ENCODE measurements at places on chromosomes 2 and 18.

DNA sequence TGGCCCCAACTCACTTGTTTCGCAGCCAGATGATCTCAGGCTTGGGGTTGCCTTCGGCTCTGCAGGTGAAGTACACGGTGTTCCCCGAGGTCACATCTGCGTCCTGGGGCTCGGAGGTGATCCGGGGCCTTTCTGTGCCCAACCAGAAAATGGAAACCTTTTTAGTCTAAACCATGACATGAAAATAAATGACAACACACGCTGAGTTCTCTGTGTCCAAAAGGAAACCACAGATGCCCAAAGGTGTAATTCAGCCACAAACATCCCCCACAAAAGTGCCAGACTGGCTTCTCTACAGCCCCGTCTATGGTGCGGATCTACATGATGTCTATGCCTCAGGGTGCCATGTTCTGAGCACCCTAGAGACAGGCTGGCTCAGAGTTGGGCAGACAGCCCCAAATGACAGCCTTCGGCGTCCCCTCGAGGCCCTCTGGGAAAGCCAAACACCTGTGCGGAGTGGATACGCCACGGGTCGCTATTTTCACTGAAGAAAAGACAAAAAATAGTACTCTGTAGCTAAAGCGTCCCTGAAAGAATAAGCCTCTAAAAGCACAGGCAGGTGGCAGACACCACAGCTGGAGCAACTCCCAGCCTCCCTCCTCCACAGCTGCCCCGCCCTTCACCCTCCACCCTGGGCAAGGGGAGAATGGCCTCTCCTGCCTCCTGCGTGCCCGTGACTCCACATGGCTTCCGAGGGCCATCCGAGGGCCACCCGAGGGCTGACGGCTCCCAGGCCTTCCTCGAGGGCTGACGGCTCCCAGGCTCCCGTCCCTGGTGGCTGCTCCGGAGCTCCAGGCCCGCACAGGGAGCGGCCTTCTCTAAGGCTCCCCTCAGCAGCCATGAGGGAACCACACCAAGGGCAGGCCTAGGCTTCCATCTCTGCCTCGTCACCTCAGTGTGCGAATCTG is 67.1 kb downstream of the PXDN start:
- no peak for DNase-seq

GRCh38 chr2:161379740-161380139 is 36.4 kb upstream of the TBR1 start:
- no peak for DNase-seq

DNA sequence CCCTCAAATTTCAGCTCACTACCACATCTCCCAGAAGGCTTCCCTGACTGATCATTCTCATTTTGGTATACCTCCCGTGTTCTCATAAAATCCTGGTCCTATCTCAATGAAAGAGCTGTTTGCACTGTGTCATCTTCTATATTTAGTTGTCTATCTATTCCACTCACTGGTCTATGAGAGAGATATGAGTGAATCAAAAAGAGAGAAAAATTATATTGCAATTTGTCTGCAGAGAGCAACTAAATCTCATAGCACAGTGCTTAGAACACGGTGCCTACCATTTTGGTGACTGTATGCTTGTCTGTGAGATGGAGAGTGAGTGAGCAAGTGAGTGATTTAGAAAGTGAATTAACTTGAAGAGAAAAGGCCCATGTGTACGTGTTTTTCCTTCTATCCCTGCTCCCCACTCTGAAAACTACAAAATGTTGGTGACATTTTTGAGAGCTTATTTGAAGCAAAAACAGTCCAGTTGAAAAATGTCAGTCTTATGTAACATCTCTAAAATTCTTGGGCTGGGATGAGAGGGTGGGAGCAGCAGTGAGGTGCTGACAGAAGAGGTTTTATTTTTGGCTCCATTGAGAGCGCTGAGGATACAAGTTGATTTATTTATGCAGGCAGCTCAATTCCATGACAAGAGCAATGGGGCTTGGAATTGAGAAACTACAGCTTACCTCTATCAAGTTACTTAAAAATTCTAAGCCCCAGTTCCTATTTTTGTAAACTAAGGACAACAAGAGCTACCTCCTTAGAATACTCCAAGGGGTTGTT is 373.5 kb upstream of the CHST9 start:
- no peak for DNase-seq

DNA sequence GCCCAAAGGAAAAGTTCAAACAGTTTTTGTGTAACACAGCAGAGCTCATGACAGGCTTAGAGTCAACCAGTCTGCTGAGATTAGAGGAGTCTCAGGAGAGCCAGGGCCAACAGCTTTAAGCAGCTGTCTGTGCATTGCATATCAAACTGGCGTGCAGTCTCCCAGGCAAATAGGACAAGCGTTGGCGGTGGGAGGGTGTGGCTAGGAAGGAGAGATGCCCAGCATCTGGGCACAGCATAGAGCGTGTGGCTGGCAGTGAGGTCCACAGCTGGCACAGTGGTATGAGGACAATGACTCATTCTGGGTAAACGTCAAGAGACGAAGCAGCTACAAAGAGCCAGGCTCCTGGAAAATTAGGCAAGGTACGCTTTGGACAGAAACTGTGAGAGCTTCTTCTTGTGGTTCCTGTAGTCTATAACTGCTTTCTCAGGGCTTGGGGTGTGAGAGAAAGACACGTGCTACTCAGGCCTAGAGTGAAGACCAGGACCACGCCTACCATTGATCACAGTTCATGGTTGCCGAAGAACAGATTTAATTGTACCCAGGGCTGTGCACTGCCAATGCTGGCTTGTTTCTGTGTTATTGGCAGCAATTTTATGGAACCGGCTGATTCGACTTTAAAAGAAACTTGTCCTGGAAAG is 14.8 kb downstream of the ZAP70 start:
- DNase-seq: peak; percentile 83

GRCh38 chr18:13661779-13662256 is 64.5 kb downstream of the FAM210A start:
- no peak for DNase-seq

GRCh38 chr2:883803-884748 is 66.6 kb upstream of the SNTG2 start:
- no peak for DNase-seq

DNA sequence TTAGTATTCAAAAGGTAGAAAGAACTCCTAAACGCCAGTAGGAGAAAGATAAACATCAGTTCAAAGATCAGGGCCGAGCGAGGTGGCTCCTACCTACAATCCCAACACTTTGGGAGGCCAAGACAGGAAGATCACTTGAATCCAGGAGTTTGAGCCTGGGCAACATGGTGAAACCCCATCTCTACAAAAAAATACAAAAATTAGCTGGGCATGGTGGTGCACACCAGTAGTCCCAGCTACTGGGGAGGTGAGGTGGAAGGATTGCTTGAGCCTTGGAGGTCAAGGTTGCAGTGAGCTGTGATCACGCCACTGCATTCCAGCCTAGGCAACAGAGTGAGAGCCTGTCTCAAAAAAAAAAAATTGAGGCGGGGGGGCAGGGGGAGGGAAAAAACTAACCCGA is 40.6 kb downstream of the MBOAT2 start:
- DNase-seq: no peak

DNA sequence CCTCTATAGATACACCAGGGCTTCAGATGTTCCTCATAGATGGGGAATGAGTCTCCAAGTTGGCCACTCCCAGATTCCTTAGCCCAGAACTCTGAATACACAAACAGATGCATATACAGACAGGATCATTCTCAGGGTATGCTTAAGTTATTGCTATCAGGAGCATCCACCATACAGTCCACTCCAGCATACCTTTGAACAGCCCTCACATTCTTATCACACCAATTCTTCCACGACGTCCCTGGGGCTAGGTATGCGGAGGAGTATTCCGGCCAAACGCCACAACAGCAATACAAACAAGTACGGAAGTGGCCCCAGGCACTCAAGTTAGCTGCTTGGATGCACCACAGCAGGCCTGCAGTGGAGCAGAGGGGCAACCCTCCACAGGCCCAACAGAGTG is 312.5 kb upstream of the CHAC2 start:
- DNase-seq: no peak

GRCh38 chr18:54786206-54786605 is 42.1 kb upstream of the RAB27B start:
- DNase-seq: no peak

DNA sequence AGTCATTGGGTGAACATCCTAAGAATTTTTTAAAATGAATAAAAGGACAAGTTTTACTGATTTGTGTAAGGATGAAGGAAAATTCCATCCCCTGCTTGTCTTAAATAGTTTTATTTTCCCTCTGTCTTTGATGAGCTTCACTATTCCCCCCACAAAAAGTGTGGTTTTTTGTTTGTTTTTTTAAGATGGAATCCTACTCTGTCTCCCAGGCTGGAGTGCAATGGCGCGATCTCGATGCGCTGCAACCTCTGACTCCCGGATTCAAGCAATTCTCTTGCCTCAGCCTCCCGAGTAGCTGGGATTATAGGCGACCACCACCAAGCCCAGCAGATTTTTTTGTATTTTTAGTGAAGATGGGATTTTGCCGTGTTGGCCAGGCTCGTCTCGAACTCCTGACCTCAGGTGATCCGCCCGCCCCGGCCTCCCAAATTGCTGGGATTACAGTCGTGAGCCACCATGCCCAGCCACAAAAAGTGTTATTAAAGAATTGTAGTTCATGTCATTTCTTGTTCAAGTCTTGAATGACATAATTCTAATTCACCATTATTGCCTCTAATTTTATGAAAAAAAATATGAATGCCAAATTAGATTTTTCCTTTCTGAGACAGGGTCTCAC is 91.7 kb downstream of the AGPS start:
- DNase-seq: no peak

DNA sequence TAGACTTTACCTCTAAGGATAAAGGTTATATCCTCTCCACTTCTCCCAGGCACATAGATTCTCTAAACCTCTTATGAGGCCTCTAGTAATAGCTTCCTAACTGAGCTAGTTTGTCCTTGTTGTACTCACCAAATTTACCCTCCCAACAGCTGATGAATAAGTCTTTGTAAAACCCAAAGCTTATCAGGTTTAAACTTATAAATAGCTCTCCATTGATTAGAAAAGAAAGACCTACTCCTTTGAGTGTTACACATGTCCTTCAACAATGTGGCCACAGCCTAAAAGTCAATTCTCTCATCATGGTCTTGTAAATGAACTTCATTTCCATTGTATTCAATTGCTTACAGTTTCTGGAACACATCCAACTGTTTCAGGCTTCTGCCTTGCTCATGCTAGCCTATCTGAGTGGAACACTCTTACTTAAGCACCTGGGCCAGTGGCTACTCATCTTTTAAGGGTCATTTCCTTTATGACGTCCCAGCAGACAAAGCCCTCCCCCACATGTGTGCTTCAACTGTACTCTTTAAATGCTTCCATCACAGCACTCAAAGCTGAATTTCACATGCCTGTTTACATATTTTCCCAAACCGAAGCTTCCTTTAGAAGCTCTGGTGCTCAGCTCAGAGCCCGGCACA is 131.6 kb downstream of the CDH2 start:
- no peak for DNase-seq

DNA sequence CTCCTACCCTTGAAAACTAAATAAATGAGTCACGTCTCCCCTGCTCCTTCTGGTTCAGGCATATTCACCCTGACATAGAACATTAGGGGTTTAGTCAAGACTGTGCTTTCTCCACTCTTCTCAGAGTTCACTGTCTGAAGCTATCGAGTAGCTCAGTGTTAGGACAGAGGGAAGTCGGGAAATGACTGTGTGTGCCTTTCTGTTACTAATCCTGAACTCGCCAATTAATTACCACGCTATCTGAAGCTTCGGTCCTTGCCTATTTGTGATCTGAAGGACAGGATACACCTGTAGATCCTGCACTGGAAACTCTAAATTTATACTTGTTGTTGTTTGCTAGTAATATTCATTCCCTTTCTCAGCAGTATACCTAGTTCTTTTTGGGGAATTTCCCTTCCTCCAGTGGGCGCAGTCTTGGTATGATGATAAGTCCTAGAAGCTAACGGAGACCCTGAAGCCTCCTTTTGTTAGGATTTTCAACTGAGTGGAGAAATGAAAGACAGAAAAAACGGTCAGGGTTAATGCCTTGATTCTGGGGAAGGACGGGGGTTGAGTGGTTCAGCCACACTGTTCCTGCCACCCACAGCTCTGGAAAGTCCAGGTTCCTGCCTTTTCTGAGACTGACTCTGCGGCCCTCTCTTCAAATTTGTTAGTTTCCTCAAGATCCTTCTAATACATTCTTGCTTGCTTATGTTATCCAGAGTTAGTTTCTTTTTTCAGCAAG is 218.0 kb downstream of the DLGAP1 start:
- DNase-seq: no peak

- DNase-seq: no peak
Observed at GRCh38 chr2:54030806-54031205, 60.0 kb upstream of the PSME4 start.

- no peak for DNase-seq
Observed at GRCh38 chr2:106581328-106581727, 94.2 kb downstream of the CD8B2 start.

DNA sequence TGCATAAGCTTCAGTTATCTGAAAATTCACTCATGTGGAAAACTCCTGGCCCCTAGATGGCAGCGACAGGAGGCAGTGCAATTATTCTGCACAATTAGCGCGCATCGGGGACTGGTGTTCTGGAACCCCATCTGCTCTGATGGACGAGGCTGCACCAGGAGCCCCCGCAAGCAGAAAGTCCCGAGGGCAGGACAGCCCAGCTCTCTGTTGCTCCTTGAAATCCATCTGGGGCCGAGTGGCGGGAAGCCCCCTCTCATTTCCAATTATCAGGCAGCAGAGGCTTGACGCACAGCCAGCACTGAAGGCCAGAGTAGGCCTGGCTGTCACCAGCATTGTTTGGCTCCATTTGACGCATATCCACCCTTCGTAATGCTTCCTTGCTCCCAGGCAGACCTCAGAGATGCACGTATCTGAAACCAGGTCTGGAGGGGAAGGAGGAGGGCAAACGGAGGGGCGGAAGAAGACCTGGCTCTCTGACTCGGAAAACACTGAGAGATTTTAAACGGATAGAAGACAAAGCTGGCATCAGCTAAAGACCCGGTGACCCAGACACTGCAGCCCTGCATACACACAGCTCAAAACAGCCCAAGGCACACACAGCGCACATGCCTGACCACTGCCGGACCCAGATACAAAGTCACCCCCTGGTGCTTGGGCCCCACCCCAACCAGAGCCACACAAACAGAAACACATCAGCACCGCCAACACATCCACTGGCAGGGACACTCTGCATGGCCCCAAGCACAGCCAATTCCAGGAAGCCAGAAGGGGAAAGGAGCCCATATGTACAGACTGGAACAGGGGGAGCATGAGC is 69.8 kb downstream of the TNS1 start:
- DNase-seq: peak; percentile 82

GRCh38 chr2:85273738-85274731 is 53.8 kb downstream of the TGOLN2 start:
- no peak for DNase-seq

- no peak for DNase-seq
Observed at GRCh38 chr2:106995556-106995955, 109.6 kb upstream of the ST6GAL2 start.

Data from right cardiac atrium (tissue), 5 donors.